Epithelial cell of proximal tubule (primary cell): ENCODE measurements at places on chromosomes 12 and 14. TPM values are rescaled to one million over a fixed set of nuclear protein-coding genes. Genes with fewer than 3 reads are reported as not detected.

ACVR1B gene
- 14.0 and 23.4 TPM in 2 replicates for total RNA-seq

RAN gene
- total RNA-seq: 614 and 901 TPM in 2 replicates

PRR4 gene
- 0.29 and 1.2 TPM in 2 replicates for total RNA-seq

CD69 gene
- 0.12 and 1.4 TPM in 2 replicates for total RNA-seq

TMEM253 gene
- 0.43 TPM in 1 of 2 replicates, not detected in the other for total RNA-seq

CATSPERB gene
- not detected in 2 replicates for total RNA-seq

LRFN5 gene
- 1.3 and 1.4 TPM in 2 replicates for total RNA-seq
